COR-L47 (cell line): ENCODE measurements at places on chromosomes 2 and 18.

DNA sequence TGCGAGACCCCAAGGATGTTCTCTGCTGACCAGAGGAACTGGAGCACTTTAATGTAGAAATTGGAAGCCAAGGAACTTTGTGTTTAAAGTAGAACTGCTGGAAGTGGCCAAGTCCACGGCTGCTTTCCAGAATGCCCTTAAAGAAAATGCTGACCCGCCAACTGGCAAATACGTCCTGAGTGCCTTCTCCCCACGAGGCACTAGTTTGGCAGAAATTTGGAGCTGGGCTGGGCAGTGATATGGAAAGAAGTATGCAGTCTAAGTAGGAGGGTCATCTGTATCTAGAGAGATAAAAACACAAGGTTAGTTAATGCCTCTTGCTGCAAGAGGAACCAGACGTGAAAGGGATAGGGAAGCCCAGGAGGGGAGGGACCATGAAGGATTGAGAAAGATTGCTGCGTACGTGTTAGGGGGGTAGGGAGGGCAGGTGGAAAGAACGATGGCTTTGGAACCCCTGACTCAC lies 59.3 kb upstream of the RFX8 start:
- DNase-seq = no peak

DNA sequence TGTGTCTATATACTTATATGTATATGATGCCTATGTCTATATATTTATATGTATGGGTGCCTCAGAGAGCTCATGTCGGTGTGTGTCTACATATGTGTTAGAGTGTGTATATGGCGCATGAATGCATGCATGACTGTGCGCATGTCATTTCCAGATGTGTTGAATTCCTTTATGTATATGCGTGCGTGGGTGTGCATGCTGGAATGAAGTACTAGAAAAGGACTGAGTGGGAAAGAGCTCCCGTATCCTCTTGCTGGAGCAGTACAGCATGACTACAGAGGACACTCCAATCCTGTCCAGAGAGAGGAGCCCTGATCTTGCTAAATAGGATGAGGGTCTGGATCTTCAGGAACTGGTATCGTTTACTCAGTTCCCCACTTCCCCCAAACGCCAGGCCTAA lies 56.8 kb upstream of the LRPPRC start:
- no peak for DNase-seq

DNA sequence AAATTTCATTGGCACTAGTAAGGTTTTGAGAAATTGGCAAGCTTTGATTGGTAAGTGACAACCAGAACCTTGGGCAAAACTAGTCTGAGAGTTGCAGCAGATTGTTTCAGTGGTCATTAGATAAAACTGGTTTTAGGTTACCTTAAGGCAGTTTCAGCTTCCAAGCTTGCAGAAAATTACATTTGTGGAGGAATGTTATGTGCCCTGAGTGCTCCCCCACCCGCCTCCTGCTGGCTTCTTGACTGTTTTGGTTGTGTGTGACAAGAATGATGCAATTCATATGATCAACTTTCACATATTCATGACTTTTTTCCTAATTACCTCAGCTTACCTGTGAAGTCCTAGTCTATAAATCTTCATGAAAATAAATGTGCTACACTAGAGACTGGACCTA lies 599.5 kb upstream of the ZNF804A start:
- DNase-seq = no peak

DNA sequence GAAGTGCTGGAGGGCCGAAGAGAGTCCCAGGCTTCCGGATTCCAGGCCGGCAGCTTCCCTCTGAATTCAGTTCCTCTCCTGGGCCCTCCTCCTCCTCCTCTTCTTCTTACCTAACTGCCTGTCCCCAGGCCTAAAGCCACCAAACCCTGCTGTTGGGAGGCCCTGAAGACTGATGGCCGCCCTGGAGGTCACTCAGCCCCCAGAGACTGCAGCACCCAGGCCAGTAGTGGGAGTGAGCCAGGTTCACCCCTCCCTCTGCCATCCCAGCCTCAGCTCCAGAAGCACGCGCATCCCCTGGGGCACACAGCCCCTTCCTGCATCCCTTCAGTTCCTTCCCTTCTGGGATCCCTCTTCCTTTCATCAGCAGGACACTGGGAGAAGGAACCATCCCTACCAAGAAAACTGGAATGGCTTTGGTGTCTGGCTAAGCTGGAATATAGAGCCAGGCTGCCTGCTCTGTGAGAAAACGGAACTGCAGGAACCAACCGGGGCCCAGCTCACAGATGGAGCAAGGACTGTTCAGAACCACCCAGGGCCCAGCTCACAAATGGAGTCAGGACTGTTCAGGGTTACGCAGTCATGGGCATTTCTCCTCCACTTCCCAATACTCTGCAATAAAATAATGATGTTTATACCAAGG lies 127.4 kb downstream of the NDUFA10 start:
- no peak for DNase-seq

- peak; percentile 10 for DNase-seq
Observed at GRCh38 chr2:95023222-95023597, 2.3 kb upstream of the MAL start.

DNA sequence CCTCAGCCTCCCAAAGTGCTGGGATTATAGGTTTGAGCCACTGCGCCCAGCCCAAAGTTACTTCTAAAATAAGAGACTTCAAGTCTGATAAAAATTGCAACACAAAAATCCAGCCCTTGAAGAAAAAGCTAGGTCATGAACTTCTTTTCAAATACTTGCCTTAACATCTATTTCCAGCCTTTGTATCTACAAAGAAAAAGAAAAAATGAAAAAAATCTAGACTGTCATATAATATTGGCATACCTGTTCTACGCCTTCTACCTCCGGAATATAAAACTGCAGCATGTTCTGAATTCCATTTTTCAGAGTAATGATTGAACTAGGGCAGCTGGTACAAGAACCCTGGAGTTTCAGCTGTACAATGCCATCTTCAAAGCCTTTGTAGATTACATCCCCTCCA lies 13.1 kb upstream of the GFPT1 start:
- no peak for DNase-seq

GRCh38 chr18:37667836-37668235 lies 102.2 kb upstream of the CELF4 start:
- DNase-seq = no peak

GRCh38 chr18:2871111-2871720 lies 24.4 kb downstream of the EMILIN2 start:
- DNase-seq = no peak

DNA sequence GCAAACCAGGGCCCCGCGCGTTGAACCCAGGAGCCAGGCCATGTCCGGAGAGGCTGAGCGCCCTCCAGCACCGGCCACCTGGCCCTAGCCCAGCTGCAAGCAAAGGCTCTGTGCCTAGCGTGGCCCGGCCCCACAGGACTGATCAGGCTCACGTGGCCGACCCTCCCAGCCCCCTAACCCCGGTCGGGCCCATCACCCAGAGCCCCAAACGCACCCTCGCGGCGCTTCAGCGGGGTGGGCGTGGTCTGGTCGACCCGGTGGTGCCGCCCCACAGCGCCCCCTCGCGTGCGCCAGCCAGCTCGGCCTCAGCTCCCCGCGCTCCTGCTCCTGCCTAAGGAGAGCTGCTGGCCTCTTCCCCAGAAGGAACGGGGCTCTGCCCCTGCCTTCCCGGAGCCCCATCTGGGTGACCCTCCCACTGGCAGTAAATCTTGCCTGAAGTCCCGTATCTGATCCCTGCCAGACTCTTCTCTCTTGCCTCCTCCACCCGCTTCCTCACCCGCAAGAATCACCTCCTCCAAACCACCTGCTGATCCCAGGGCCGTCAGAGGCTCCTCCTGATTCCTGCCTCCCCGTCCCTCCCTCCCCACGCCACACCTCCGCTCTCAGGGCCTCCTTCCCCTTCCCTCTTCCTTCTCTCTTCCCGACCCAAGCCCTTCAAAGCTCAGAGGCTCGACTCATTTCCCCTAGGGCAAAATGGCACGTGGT lies 12.3 kb upstream of the TEX51 start:
- no peak for DNase-seq

DNA sequence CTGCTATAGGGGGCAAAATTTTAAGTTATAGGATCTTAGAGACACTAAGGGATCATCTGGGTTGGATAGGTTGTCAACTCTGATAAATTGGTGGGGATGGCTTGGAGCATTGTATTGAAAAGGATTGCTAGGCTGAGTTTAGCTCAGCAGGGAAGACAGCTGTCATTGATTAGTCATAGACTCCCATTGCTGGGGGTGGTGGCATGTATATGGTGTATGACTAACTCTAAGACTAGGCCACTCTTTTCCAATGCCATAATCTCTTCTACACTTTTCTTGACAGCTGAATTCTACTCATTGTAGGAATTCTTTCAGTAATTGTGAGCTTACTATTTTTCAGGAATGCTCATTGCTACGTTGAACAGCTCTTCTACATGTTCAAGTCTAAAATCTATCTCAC lies 81.3 kb upstream of the PELI1 start:
- DNase-seq = no peak

DNA sequence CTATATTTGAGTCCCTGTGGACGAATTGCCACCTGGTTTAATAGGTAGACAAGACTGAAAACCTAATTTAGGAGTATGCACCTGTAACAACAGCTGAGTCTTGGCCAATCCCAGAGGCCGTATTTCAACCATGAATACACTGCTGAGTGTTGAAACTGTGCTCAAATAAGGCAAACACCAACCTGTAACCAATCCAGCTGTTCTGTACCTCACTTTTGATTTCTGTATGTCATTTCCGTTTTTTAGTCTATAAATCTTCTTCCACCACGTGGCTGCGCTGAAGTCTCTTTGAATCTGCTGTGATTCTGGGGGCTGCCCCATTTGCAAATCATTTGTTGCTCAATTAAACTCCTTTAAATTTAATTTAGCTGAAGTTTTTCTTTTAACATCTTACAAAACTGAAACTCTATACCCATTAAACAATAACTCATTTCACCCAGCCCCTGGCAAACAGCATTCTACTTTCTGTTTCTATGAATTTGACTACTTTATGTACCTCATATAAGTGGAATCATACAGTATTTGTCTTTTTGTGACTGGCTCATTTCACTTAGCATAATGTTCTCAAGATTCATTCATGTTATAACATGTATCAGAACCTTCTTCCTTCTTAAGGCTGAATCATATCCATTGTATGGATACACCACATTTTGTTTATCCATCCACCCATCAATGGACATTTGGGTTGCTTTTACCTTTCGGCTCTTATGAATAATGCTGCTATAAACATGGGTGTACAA lies 7.5 kb upstream of the YPEL5 start:
- no peak for DNase-seq

DNA sequence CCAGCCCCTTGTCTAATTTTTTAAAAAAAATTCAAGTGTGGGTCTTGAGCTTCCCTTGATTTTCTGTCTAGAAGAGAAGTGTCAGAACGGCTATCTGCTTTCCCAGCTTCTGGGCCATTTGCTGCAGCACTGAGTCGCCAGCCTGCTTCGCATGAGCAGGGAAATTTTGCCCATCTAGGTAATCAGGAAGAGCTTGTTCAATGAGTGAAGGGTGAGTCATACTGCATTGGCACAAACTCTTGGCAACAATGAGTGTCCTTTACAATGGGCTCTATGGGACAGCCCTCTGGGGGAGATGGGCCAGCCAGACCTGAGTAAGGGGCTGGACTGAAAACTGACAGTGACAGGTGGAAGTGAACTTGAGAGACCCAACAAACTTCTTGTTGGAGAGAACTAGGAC lies 2.4 kb upstream of the RNF144A start:
- no peak for DNase-seq

DNA sequence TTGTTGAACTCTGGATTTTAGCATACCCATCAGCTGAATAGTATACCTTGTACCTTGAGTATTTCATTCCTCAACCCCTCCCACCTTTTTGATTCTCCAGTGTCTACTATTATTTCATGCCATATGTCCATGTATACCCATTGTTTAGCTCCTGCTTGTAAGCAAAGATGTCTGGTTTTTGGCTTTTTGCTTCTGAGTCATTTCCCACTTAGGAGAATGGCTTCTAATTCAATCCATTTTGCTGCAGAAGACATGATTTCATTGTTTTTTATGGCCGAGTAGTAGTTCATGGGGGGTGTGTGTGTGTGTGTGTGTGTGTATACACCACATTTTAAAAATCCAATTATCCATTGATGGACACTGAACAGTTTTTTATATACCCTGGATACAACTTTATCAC lies 24.3 kb upstream of the MOCOS start:
- no peak for DNase-seq

DNA sequence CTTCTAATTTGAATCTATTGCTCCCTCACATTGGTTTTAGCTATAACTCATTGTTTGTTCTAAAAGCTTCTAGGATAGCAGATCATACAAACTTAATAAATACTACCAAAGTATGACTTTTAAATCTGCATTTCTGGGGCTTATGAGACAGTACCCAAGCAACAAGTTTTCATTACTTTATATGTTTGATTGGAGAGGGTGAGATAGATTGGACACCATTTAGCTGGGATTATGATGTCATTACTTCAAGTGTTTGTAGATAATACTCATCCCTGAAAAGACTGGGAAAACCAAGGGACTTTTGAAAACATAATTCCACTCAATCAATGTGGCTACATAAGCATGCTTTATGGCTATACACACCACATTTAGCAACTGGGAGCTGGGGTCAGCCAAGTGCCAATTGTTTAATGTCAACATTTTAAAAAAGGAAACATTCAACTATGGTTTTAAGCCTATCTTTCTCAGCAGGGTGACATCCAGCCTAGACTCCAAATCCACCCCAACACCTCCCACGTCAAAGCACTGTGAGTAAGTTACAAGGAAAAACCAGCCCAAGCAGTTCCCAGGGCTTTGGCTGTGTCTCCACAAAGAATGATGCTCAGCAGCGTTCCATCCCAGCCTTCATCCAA lies 119.9 kb downstream of the ETAA1 start:
- peak; percentile 3 for DNase-seq

DNA sequence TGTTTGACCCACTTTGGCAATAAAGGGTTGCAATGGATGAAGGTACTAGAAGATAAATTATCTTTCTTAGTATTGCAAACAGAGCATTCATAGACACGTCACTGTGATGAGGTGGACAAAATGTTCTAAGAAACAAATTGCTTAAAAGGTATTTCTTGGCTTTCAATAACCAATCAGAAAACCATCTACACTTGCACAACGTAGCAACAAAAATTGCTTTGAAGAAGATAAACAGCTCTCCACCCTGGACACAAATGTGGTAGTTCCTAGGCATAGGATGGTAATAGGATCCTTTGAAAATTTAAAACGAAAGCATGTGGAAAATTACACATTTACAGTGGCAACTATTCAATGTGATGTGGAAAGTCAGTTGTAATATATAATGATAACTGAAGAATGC lies 439.9 kb upstream of the ETAA1 start:
- no peak for DNase-seq

DNA sequence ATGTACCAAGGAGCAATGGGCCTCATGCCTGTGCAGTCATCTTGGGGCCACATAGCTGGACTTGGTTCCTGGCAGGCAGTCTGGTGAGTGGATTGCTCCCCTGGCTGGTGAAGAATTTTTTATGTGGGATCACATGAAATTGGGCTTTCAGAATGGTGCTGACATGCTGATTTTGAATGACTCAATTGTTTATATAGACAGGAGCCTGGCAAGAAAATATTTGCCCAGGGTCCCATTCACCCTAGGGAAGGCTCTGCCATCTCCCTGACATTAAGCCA lies 266.9 kb downstream of the DYSF start:
- DNase-seq = no peak

DNA sequence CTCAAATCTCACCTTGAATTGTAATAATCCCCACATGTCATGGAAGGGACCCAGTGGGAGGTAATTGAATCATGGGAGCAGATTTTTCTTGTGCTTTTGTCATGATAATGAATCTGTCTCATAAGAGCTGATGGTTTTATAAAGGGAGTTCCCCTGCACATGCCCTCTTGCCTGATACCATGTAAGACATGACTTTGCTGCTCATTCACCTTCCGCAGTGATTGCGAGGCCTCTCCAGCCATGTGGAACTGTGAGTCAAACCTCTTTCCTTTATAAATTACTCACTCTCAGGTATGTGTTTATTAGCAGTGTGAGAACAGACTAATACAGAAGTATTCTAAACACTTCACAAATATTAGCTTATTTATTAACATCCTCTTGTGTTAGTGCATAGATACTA lies 516.7 kb downstream of the LRRTM4 start:
- no peak for DNase-seq
